ENCODE measurements at places on chromosomes 2 and 18.
A peak's percentile ranks its signal among the peaks of the same experiment; 100 is the strongest.

DNA sequence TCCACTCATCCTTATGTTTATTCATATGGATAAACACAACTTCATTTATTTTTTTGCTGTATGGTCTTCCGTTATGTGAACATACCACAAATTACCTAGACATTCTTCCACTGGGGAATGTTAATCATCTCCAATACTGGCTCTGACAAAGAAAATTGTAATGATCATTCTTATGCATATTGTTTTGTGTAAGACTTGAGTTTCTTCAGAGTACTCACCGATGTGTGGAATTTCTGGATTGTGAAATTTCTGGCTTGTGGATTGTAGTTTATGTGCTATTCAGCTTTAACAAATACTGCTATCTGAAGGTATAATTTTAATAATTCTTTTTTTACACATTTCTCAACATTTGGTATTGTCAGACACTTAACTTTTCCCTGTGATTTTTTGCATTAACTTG, 212.2 kb upstream of the THUMPD2 start:
- no peak for DNase-seq

- no peak for DNase-seq
These were observed 215.4 kb downstream of the AGAP1 start for GRCh38 chr2:235709124-235709813.

DNA sequence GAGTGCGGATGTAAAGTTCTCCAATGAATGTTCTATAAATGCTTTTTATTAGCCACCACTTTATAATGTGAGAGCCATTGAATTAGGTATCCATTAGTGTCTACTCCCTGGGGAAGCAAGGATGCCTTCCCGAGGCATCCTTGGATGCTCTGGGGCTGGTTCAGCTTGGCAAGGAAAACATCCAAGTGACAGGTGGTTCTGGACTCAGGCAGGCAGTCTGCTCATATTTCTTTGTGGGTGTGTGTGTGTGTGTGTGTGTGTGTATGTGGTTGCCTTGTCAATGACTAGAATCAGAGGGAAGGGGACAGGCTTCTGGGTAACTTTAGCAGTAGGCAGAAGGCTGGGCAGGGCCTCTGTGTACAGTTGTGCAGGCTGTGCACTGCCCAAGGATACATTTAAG, 149.2 kb downstream of the TSN start:
- no peak for DNase-seq

DNA sequence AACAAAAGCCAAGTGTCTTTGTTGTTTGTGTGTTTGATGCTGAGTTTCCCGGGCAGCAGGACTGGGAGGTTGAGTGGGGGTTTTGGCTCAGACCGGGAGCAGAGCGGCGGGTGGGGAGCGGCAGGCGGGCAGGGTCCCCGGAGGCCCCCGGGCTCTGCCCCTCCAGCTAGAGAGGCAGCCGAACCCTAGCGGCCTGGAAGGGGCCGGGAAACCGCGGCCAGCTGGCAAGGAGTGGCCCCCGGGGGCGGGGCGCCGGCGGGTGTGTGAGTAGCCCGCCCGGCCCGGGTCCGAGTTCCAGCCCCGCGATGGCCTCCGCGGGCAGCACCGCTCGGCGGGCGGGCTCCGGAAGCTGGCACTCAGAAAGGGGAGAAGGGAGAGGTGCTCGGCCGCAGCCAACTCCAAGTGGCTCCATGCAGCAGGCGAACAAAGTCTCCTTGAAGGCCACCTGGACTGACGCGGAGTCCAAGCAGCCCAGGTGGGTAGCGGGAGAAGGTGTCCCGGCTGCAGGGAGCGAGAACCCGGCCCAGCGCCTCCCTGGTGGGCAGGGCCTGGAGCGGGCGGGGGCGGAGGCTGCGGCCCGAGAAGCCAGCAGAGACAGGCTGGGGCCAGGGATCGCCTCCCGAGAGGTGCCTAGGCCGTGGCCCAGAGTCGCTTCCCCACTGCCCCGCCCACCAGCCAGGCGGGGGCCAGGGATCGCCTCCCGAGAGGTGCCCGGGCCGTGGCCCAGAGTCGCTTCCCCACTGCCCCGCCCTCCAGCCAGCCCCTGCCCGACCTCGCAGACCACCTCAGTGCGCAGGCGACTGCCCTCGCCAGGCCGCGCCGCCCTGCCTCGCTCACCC, at the start of gene ANKRD53:
TSS of gene ANKRD53 (plus strand) at position 290 of the 839 bp plus-strand sequence. CDS start at position 306, 16 bp downstream.
- DNase-seq, result peak; percentile 30

DNA sequence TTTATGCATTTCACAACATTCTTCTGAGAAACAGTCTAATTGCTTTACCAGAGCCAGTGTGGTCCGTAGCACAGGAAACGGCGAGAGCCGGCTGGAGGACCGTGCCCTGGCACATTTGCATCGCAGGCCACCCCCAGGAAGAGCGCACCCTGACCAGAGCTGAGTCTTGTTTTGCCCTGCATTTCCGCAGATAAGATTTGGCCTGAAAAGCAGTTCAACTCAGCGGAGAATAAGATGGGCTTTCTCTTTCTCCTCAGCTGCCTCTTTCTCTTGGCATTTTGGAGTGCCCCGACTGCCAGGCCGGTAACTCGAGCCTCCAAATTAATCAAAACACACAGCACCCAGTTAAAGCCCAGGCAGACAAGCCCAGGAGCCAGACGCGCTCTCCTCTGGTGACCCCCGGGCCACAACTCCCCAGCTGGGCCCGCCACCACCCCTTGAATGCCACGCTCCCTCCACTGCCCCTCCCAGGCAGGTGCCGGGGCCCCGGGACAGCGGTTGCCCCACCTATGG, 464 bp downstream of the COL4A4 start:
- DNase-seq, result no peak

GRCh38 chr2:220787251-220787650, 784.9 kb downstream of the EPHA4 start:
- no peak for DNase-seq

GRCh38 chr2:218865396-218865795, 5.8 kb downstream of the WNT6 start:
- no peak for DNase-seq

DNA sequence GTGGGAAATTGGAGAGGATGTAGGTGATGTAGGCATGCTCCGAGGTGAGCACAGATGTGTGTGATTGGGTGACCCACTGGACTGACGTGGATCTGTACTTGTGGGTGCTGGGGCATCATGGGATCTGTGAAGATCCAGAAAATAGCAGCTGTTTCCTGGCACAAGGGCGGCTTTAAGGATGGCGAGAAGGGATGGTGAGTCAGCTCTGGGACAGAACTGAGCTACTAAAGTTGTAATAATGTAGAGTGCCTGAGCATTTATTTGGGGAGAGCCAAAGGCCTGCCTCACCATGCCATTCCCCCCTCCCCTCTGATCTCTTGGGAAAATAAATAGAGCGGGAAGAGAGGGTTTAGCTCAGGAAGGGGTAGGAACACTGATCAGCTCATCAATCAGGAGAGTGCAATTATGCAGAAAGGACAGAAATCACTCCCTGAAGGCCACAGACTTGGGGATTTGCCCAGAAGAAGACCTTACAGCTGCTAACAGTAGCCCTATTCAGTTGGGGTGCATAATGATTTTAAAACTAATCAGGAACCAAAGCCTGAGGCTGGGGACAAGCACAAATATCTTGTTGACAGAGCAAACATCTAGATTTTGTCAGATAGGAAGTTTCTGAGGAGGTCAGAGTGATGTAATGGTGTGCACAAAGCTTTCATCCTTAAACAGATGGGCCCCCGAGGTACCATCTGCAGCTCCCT, 30.3 kb downstream of the TANC1 start:
- no peak for DNase-seq

DNA sequence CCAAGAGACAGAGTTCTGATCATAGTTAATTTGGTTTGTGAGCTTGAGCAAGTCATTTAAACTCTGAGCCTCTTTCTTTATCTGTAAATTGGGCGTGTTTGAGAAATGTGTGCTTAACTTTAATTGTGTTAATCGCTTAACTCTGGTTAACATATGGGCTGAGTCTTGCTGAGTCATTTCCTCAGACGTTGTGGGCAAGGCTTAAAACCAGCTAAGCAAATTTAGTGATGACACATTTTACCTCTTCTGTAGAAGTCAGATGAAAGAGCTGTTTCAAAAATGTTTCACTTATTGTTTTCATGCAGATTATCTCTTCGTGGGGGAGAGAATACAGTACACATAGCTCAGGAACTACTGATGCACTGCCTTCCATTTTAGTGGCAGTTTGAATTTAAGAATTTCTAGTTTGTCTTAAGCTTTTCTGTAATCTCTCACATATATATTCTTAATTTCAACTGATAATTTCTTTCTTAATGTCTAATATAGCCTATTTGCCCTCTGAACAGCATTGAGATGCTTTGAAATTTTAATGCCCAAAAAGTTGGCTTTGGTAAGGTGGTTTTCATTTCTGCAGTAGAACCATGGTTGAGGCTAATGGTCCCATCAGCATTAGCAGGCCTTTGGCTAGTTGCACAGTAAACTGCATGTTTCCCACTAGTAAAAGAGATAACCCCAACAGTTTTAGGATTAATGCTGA, 34.9 kb downstream of the RAB10 start:
- DNase-seq, result peak; percentile 64

- no peak for DNase-seq
These were observed 682.7 kb upstream of the RAB6C start for GRCh38 chr2:129296806-129297205.

GRCh38 chr18:24992491-24992890, 359.5 kb downstream of the ZNF521 start:
- no peak for DNase-seq

GRCh38 chr2:7819850-7820249, 862.0 kb upstream of the ID2 start:
- no peak for DNase-seq

GRCh38 chr2:119659601-119660342, 19.2 kb upstream of the TMEM177 start:
- peak; percentile 36 for DNase-seq

DNA sequence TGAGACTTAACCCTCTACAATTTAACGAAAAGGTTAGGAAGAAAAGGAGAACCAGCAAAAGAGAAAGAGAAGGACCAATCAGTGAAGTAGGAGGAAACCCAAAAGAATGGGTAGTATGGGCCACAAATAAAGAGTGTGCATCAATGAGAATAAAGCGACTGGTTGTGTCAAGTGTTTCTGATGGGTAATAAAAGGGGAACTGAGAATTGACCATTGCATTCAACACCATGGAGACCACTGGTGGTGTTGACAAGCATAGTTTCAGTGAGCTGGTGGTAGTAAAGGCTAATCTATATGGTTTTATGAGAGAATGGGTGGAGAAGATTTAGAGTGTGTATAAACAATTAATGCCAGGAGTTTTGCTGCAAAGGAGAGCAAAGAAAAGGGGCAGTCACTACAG, 75.4 kb downstream of the CSRNP3 start:
- DNase-seq, result no peak

DNA sequence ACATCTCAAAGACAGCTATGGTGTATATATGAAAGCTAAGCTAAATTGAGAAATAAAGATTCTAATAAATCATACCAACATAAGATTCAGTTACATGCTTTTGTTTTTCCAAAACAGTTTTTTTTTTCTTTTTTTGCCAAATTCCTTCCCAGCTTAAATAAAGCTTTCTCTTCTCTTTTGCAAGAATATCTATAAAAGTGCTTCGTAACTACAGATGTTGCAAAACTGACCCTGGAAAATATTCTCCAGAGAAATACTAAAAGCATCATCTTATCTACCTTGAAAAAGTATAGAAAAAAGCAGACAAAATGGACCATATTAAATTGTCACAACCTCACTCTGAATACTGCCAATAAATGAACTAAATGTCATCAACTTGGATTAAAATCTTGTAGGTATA, 38.7 kb downstream of the FANCL start:
- no peak for DNase-seq

Measured in activated T-cell treated with anti-CD3 and anti-CD28 coated beads, Interleukin-2, amount 50 U/mL, for 72 hours (primary cell).